ENCODE measurements at places on chromosomes 11 and 22.

- DNase-seq, result no peak
These were observed 445.1 kb upstream of the ISX start for GRCh38 chr22:34620832-34621231.

DNA sequence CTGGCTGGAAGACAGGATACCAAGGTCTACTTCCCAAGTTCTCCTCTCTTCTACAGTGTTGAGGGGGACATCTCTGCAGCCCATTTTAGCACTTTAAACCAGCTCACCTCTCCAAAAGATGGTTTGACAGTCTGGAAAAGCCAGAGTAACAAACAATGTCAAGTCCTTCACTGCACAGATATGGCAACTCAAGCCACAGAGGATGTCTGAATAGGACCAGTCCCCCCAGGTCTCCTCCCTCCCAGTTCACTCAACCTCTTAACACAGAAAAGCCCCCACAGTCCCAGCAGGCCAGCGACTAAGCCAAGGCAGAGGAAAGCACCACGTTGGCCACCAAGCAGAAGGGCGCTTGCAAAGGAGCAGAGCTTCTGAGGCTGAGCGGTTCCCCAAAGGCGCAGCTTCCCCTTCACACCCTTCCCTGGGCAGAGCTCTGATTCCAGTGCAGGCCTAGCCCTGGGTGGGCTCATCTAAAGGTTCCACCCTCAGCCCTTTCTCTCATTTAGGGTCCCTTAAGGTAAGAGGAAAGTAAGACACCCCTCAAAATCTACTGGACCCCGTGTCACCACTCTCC, 62.7 kb downstream of the PAK1 start:
- DNase-seq, result no peak

DNA sequence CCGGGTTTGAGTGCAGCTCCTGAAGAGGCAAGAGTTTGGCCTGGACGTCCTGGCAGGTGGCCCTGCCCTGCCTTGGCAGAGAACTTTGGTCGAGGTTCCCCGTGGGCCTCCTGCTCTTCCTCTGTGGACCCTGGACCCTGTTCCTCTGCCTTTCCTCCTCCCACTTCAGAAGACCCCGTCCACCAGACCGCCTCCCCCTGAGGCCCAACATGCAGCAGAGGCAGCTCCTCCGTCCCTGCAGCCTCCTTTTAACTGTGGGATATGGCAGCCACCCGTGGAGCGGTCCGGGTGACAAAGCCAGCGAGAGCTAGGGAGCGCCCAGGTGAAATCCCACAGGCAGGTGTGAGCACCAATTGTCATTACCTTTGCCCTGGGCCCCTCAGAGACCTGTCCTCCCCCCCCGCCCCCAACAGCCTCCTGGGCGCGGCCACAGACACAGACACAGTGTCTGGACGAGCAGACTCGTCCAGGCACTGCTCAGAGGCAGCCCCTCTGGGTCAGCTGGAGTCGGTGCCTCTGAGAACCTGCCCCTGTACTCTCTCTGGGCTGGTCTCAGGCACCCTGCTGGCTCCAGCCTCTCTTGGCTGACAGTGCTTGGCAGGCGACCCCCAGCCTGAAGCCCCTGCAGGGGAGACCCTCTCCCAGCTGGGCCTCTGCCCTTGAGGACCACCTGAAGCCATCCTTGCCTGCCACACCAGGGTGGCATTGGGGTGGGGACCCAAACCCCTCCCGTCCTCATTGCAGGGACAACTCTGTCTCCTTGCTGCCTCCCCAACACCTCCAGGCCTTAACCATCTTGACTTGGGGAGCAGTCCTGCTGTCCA, 4.1 kb upstream of the PTDSS2 start:
- DNase-seq, result no peak

- DNase-seq, result no peak
These were observed 8.9 kb downstream of the TTC17 start for GRCh38 chr11:43367382-43368178.

- DNase-seq, result no peak
These were observed 23.6 kb upstream of the RNASEH2C start for GRCh38 chr11:65744026-65744698.

- DNase-seq, result peak; percentile 76
These were observed 12.5 kb upstream of the TMPRSS6 start for GRCh38 chr22:37121887-37122591.

- no peak for DNase-seq
These were observed 241.2 kb downstream of the CASP12 start for GRCh38 chr11:104657083-104657482.

GRCh38 chr11:128777369-128778011, 83.6 kb downstream of the FLI1 start:
- no peak for DNase-seq

GRCh38 chr11:131999084-131999483, 628.7 kb downstream of the NTM start:
- no peak for DNase-seq

- no peak for DNase-seq
These were observed 18.3 kb downstream of the RRAS2 start for GRCh38 chr11:14340721-14341120.

DNA sequence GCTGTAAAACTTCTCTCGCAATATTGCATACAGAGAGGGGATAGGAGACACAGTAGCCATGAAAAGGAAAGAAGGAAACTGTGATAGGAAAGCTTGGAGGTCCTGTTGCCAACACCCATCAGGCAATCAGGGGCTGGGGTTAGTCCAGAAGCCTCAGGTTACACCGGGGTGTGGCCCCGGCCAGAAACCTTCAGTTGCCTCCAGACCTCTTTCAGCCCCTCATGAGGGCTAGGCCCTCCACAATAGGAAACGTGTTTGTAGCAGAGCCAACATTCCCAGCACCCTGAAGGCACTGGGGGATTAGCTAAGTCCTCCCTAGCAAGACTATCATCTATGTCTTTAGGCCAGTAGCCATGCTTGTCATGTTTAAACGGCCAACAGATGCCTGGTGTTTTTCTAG, 1048.0 kb upstream of the CNTN5 start:
- no peak for DNase-seq

GRCh38 chr11:11414996-11415395, 61.9 kb upstream of the CSNK2A3 start:
- no peak for DNase-seq

DNA sequence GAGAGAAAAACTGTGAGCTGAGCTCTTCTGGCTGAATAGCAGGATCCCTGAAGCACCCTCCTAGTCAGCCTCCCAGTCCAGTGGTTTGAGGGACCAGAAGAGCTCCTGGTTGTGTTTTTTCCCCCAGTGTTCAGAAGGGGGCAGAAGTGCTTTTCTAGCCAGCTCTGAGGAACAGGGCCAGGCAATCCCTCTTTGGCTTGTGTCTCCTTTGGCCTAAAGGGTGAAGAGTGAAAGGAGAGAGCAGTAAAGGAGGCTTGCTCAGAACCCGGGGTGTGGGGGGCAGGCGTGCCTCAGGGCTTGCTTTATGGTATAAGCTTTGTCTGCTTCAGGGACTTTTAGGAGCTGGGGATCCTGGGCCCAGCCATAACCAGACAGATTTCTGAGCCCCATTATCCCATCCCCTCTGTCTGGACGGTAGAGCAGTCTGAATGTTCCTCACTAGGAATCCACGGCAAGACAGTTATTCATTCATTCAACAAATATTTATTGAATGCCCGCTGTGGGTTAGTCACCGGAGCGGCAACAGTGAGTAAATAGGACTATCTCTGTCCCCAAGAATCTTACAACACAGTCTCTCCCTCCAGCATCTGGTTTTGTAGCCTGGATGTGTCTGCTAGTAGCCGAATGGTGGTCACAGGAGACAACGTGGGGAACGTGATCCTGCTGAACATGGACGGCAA, 14.5 kb downstream of the ACP2 start:
- DNase-seq, result no peak

GRCh38 chr11:77619576-77620198, 17.9 kb downstream of the CLNS1A start:
- no peak for DNase-seq

DNA sequence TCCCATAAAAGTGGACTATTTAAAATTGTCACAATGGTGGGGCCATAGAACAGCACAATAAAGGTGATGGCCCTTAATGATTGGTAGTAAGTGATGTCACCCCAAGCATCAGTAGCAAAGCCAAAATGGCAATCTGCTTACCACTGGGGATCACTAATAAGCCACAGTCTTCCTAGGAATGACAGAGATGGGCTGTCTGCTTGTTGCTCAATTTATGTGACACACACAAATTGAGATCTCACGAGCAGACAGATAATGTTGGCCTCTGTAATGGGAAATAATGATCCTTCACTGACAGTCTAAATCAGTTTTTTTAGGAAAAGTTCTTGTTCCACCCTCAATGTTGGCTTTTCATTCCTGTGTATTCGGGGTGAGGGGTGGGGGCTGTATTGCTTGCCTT, 515.1 kb downstream of the BRD1 start:
- no peak for DNase-seq

- no peak for DNase-seq
These were observed 5.4 kb downstream of the KREMEN1 start for GRCh38 chr22:29078036-29078868.

DNA sequence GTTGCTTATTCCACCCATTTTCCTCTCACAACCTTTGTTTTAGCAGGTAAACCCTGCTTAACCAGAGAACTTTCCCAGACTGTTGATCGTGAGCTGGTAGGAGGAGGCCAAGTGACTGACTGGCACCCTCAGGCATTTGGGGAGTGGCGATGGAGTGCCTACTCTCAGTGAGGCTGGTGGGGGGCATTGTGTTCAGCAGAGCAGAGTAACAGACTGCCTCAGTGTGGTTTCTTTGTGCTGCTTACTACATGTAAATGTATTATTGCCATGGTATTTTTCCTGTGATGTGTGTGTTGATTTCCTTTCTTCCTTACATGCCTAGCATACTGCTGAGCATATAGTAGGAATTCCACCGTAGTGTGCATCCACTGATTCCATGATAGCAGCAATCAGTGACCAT, 2.6 kb downstream of the MARK2 start:
- no peak for DNase-seq

GRCh38 chr11:125020342-125020741, 42.8 kb upstream of the SLC37A2 start:
- no peak for DNase-seq

GRCh38 chr11:30485756-30486155, 100.4 kb downstream of the MPPED2 start:
- no peak for DNase-seq

DNA sequence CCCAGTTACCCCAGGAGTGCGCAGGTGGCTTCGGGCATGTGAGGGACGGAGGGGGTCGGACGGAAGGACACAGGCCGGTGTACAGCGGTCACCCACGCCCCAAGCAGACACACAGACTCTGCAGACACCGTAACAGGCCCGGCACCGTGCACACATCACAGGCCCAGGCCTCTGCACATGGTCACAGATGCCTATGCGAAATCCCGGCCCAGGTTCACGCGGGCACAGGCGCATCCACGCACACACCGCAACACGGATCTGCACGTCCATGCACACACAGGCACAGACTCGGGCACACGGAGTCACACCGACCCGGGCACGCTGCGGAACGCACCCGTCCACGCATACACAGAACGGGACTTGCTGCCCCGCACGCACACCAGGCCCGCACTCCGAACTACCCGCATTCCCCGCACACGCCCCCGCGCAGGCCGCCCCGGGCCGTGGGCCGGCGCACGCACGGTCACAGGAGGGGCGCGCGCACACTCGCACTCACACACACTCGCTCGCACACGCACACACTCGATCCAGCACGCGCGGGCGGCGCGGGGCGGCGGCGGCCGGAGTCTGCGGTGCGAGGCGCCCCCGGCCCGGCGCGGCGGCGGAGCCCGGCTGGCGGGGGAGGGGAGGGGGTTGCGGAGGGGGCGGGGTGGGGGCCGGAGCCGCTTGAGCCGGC, at the start of gene MGAT3:
Gene MGAT3 (plus strand): TSS at position 491 of the 676 bp plus-strand sequence. CDS start 30,336 bp downstream, outside the sequence.
- no peak for DNase-seq

DNA sequence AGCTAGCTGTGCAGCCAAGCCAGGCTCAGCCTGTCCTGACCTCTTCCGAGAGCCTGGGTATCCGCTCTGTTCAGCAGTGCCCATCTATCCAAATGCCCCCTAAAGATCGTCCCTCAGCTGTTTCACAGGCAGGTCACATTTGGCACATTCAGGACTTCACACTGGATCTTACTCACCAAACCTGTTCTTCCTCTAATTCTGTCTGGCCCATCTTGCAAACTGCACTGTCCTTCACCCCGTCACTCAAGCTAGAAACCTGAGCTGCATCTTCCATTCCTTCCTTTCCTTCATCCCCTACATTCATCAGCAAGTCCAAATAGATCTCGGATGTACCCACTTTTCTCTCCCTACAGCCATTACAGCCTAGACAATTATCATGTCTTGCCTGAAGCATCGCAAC, 60.7 kb upstream of the CSNK2A3 start:
- no peak for DNase-seq

DNA sequence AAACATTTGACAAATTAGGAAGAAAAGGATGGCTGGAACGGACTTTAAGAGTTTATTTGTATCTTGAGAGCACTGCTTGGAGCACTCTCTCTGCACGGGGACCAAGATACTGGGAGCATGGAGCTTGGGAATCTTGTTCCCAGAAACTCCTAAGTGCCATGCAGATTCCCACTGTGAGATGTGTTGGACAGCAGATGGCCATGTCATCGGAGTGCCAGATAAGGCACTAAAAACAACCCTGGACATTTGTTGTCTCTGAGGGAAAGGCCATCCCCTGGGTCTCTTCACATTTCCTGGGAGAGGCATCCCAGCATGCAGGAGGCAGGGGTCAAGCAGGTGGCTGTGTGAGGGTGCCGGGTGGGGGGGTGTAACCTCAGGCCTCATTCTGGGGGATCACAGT, 2.9 kb downstream of the KIRREL3 start:
- DNase-seq, result no peak

DNA sequence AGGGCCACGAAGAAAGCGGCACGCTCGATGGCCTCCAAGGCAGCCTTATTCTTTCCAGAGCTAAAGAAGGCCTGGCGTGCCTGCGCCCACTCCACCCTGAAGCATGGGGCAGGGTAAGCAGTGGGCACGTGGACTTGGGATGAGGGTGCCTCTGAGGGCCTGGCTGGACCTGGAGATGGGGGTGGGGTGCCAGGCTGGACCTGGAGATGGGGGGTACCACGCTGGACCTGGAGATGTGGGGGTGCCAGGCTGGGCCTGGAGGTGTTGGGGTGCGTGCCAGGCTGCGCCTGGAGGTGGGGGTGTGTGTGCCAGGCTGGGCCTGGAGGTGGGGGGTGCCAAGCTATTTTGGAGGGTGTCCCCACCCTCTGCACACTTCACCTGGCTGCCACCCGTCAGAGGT, 5.3 kb downstream of the CPT1B start:
- DNase-seq, result no peak

DNA sequence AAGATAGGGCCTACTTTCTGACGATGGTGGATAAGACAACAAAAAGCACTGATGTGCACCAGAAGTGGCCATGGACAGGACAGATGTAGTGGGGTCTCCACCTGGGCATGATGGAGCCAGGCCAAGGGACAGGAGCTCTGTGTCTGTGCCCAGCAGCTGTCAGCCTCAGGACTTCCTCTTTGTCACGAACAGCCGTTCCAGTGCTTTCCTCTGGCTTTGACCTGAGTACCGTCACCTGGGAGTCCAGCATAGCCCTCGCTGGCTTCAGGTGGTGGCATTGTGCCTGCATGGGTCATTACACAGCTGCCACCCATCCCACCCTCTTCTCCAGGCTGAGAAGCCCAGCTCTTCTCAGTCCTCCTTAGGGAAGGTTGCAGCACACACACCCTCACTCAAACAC, 137.8 kb downstream of the GRIK4 start:
- DNase-seq, result no peak

- DNase-seq, result no peak
These were observed 10.4 kb upstream of the AHNAK start for GRCh38 chr11:62556875-62557631.

GRCh38 chr11:18324381-18324780, 2.0 kb downstream of the GTF2H1 start:
- DNase-seq, result no peak

GRCh38 chr11:105907319-105907718, 114.7 kb downstream of the MSANTD4 start:
- no peak for DNase-seq

Measured in activated T-helper 1 cell treated with anti-CD3 and anti-CD28 coated beads, Interleukin-2, amount 50 U/mL, for 16 hours (primary cell).